ENCODE measurements at places on chromosomes 7 and 10. TPM values are rescaled to one million over a fixed set of nuclear protein-coding genes. Genes with fewer than 3 reads are reported as not detected.
A peak's percentile ranks its signal among the peaks of the same experiment; 100 is the strongest.

The PCLO gene
- polyA plus RNA-seq, result 0.05 TPM

The PDK4 gene
- 0.03 TPM for polyA plus RNA-seq

The GIGYF1 gene
- 10.7 TPM for polyA plus RNA-seq

The SPDYE16 gene
- not detected for polyA plus RNA-seq

The GRID2IP gene
- not detected for polyA plus RNA-seq

The LEP gene
- not detected for polyA plus RNA-seq

The NUDT13 gene
- 1.3 TPM for polyA plus RNA-seq

The ARHGEF5 gene
- polyA plus RNA-seq, result 0.10 TPM

The FAM25A gene
- not detected for polyA plus RNA-seq

The BCAP29 gene
- polyA plus RNA-seq, result 21.1 TPM

The KIAA1549 gene
- polyA plus RNA-seq, result 3.2 TPM

The ARHGAP21 gene
- polyA plus RNA-seq, result 44.9 TPM

The CLDN4 gene
- polyA plus RNA-seq, result 4.4 TPM

The DGKB gene
- polyA plus RNA-seq, result not detected

The UROS gene
- 48.7 TPM for polyA plus RNA-seq

GRCh38 chr10:35611750-35612149 is 6.6 kb downstream of the GJD4 start:
- no peak for DNase-seq
- no peak overlapping the region for H3K4me3 ChIP-seq
- peaks cover 7% of the 10 kb centered on the region for H3K4me1 ChIP-seq
- H3K27me3 ChIP-seq, result peaks cover 31% of the 10 kb centered on the region

- no peaks in the 10 kb centered on the region for H3K27me3 ChIP-seq
- no peaks in the 10 kb centered on the region for H3K36me3 ChIP-seq
- DNase-seq, result no peak
- no peak overlapping the region for H3K4me3 ChIP-seq
- no peaks in the 10 kb centered on the region for H3K4me1 ChIP-seq
Measured at GRCh38 chr10:5442990-5443370, 30.6 kb downstream of the NET1 start.

- H3K36me3 ChIP-seq, result no peaks in the 10 kb centered on the region
- no peak overlapping the region for H3K4me3 ChIP-seq
- H3K4me1 ChIP-seq, result no peaks in the 10 kb centered on the region
- no peak overlapping the region for H3K27ac ChIP-seq
Measured at GRCh38 chr7:141203177-141203576, 129.3 kb downstream of the TMEM178B start.

- no peaks in the 10 kb centered on the region for H3K4me1 ChIP-seq
- peak; percentile 0 for DNase-seq
- H3K27ac ChIP-seq, result no peak overlapping the region
- no peaks in the 10 kb centered on the region for H3K36me3 ChIP-seq
- H3K27me3 ChIP-seq, result no peaks in the 10 kb centered on the region
Measured at GRCh38 chr7:70092314-70093204, 494.3 kb downstream of the AUTS2 start.

DNA sequence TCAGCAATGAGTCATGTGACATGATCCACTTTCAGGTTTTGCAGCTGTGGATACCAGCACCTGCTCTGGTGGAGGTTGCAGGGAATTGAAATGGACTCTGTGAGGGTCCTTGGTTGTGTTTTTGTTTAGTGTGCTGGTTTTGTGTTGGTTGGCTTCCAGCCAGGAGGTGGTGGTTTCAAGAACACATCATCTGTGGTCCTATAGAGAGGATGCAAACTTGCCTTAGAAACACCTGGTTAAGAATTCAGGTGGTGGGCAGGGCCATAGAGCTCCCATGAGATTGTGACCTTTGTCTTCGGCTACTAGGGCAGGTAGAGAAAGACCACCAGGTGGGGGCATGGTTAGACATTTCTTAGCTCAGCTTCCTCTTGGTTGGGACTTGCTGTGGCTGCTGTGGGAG is 59.2 kb upstream of the CYP2C9 start:
- H3K27ac ChIP-seq, result no peak overlapping the region
- no peaks in the 10 kb centered on the region for H3K36me3 ChIP-seq
- no peaks in the 10 kb centered on the region for H3K27me3 ChIP-seq
- H3K4me3 ChIP-seq, result no peak overlapping the region
- no peak for DNase-seq
- H3K4me1 ChIP-seq, result no peaks in the 10 kb centered on the region

GRCh38 chr7:36509962-36510361 is 120.3 kb downstream of the ANLN start:
- no peaks in the 10 kb centered on the region for H3K4me1 ChIP-seq
- no peak overlapping the region for H3K4me3 ChIP-seq
- H3K36me3 ChIP-seq, result no peaks in the 10 kb centered on the region
- no peak for DNase-seq

GRCh38 chr10:97131666-97132065 is 54.1 kb downstream of the SLIT1 start:
- H3K27ac ChIP-seq, result no peak overlapping the region
- no peaks in the 10 kb centered on the region for H3K4me1 ChIP-seq
- no peak overlapping the region for H3K4me3 ChIP-seq
- H3K27me3 ChIP-seq, result peaks cover 35% of the 10 kb centered on the region

GRCh38 chr10:16606421-16606820 is 84.7 kb upstream of the C1QL3 start:
- H3K4me3 ChIP-seq, result no peak overlapping the region
- peak; percentile 56 for DNase-seq
- no peaks in the 10 kb centered on the region for H3K27me3 ChIP-seq
- H3K4me1 ChIP-seq, result no peaks in the 10 kb centered on the region
- H3K36me3 ChIP-seq, result no peaks in the 10 kb centered on the region
- H3K27ac ChIP-seq, result no peak overlapping the region

DNA sequence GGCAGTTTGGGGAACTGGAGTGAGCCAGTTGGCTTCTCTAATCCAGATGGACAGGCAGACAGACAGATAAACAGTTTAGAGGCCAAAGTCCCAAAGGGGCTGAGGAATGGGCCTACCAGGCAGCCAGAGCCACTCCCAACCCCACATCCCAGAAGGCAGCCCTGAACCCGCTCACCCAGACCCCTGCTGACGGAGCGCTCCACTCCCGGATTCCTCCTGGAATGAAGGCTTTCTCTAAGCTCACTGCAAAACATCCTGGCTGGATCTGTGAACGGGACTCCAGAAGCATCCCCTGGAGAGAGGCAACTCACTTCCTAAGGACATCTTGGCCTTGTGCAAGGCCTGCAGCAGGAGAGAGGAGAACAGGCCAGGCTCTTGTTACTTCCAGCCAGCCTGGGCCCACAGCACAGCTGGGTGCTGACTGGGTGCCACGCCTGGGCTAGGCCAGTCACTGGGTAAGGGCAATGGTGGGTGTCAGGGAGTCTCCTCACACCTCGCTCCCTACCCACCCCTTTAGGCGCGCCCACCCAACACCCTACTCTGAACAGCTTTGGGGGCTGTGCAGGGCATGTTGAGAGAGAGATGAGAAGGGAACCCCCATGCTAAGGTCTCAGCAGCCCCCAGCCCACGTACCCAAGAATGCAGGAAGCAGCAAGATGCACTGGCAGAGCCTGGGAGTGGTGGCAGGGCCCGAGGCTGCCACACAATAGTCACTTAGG is 168.6 kb upstream of the ZMIZ1 start:
- H3K27ac ChIP-seq, result no peak overlapping the region
- H3K4me3 ChIP-seq, result no peak overlapping the region
- no peak for DNase-seq
- H3K36me3 ChIP-seq, result no peaks in the 10 kb centered on the region

DNA sequence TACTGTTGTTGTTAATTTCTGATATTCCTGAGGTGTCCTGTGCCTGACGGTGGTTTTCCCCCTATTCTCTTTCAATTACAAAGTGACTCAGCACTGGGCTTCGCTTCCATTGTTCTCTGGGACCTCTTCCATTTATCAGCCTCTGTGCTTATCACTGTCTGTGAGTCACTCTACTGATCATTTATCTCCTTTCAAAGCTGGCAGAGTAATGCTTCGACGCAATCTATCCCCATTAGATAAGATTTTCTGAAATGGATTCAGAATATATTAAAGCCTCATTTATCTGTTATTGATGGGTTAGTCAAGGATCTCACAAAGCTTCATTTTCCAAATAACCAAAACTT is 679.2 kb downstream of the SDK1 start:
- no peak for DNase-seq
- no peak overlapping the region for H3K4me3 ChIP-seq
- H3K36me3 ChIP-seq, result no peaks in the 10 kb centered on the region
- no peaks in the 10 kb centered on the region for H3K4me1 ChIP-seq
- H3K27ac ChIP-seq, result no peak overlapping the region
- H3K27me3 ChIP-seq, result no peaks in the 10 kb centered on the region

- no peak overlapping the region for H3K27ac ChIP-seq
- no peak for DNase-seq
- no peaks in the 10 kb centered on the region for H3K36me3 ChIP-seq
- H3K4me3 ChIP-seq, result no peak overlapping the region
- H3K4me1 ChIP-seq, result no peaks in the 10 kb centered on the region
- peaks cover 10% of the 10 kb centered on the region for H3K27me3 ChIP-seq
Measured at GRCh38 chr10:49330127-49330665, 31.2 kb downstream of the C10orf71 start.

DNA sequence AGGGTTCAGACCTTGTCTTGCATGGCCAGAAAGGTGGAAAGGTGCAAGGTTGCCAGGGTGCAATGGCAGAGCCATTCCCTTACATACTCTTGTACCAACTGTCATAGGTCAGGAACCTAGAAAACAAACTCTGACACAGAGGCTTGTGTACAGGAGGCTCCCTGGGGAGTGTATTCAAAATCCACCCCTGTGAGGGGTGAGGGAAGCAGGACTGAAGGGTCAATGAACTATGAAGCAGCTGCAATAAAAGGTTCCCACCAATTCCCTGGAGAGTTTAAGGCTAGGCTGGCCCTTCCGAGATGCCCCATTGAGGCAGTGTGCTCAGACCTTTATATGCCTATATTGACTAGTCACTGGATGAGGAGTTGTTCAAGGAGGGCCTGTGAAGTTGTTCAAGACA is 13.9 kb upstream of the CUZD1 start:
- H3K4me1 ChIP-seq, result peaks cover 30% of the 10 kb centered on the region
- no peaks in the 10 kb centered on the region for H3K36me3 ChIP-seq
- H3K27ac ChIP-seq, result no peak overlapping the region
- no peak overlapping the region for H3K4me3 ChIP-seq
- no peaks in the 10 kb centered on the region for H3K27me3 ChIP-seq

- peaks cover 7% of the 10 kb centered on the region for H3K4me1 ChIP-seq
- H3K27ac ChIP-seq, result peak overlapping the region; percentile 32
- no peaks in the 10 kb centered on the region for H3K27me3 ChIP-seq
- H3K4me3 ChIP-seq, result no peak overlapping the region
- no peak for DNase-seq
- H3K36me3 ChIP-seq, result peaks cover 1% of the 10 kb centered on the region
Measured at GRCh38 chr7:7798510-7798909, 80.1 kb upstream of the RPA3 start.

DNA sequence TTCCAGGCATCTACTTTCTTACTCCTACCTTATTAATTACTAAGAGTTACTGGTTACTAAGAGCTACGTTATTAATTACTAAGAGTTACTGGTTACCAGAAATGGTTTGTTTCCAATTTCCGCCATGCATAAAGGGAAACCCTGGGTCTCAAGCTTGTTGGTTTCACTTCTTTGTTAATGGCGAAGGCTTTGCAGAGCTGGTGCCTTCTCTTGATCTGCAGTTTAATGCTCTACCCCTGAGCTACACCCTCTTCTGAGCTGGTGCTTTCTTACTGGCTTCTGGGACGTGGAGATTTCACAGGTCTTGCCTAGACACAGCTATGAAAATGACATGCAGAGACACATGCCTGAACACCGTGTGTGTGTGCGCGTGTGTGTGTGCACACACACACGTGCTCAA is 560 bp downstream of the CPA4 start:
- H3K27ac ChIP-seq, result peak overlapping the region; percentile 53
- no peaks in the 10 kb centered on the region for H3K36me3 ChIP-seq
- H3K27me3 ChIP-seq, result no peaks in the 10 kb centered on the region
- H3K4me1 ChIP-seq, result peaks cover 14% of the 10 kb centered on the region
- H3K4me3 ChIP-seq, result no peak overlapping the region
- DNase-seq, result no peak

- H3K4me3 ChIP-seq, result no peak overlapping the region
- no peak for DNase-seq
- H3K36me3 ChIP-seq, result no peaks in the 10 kb centered on the region
- H3K4me1 ChIP-seq, result no peaks in the 10 kb centered on the region
Measured at GRCh38 chr10:42963312-42963711, 113.6 kb upstream of the RET start.

GRCh38 chr10:178208-178607 is 43.0 kb downstream of the ZMYND11 start:
- H3K27ac ChIP-seq, result no peak overlapping the region
- no peaks in the 10 kb centered on the region for H3K27me3 ChIP-seq
- peaks cover 4% of the 10 kb centered on the region for H3K4me1 ChIP-seq
- peaks cover 3% of the 10 kb centered on the region for H3K36me3 ChIP-seq

- H3K36me3 ChIP-seq, result peaks cover 14% of the 10 kb centered on the region
- peak overlapping the region; percentile 4 for H3K27ac ChIP-seq
- peaks cover 35% of the 10 kb centered on the region for H3K4me1 ChIP-seq
- DNase-seq, result no peak
- peak overlapping the region; percentile 71 for H3K4me3 ChIP-seq
Measured at GRCh38 chr10:119653916-119654315, 2.7 kb downstream of the BAG3 start.

- H3K4me3 ChIP-seq, result no peak overlapping the region
- no peaks in the 10 kb centered on the region for H3K4me1 ChIP-seq
- H3K27ac ChIP-seq, result no peak overlapping the region
Measured at GRCh38 chr10:58372607-58373441, 12.4 kb upstream of the TFAM start.

DNA sequence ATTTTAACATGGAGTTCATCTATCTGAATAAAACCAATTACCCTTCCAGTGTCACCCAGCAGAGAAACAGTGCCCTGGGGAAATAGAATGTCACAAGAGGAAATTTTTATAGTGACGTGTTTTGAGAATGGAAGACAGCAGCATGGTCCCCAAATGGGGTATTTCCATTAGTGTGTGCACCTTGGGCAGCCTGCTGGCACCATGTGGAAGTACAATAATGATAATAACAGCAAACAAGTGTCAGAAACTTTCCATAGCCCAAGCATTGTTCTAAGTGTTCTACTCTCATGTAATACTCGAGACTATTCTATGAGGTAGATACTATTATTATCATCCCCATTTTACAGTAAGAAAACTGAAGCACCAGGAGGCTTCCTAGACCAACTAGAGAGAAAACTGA is 2.2 kb upstream of the PDE1C start:
- H3K36me3 ChIP-seq, result no peaks in the 10 kb centered on the region
- no peak overlapping the region for H3K4me3 ChIP-seq
- no peak overlapping the region for H3K27ac ChIP-seq
- no peak for DNase-seq
- H3K4me1 ChIP-seq, result peaks cover 7% of the 10 kb centered on the region

GRCh38 chr7:117766913-117767312 is 106.3 kb downstream of the CTTNBP2 start:
- no peaks in the 10 kb centered on the region for H3K27me3 ChIP-seq
- peaks cover 2% of the 10 kb centered on the region for H3K4me1 ChIP-seq
- no peak for DNase-seq
- H3K4me3 ChIP-seq, result no peak overlapping the region

DNA sequence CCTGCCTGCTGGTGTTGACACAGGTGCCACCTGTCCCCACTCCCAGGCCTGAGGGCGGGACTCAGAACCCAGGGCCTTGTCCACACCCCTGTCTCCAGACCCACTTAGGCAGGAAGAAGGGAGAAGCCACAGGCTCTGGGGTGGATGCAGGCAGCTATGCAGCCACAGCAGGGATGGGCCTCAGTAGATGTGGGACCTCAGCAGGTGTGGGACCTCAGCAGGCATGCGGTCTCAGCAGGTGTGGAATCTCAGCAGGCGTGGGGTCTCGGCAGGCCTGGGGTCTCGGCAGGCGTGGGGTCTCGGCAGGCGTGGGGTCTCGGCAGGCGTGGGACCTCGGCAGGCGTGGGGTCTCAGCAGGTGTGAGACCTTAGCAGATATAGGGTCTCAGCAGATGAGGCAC is 118.0 kb upstream of the PITRM1 start:
- no peak for DNase-seq
- peaks cover 2% of the 10 kb centered on the region for H3K4me1 ChIP-seq
- 0 out of 2 replicates have a peak, but pooled peaks cover 2% of the 10 kb centered on the region for H3K27me3 ChIP-seq
- no peaks in the 10 kb centered on the region for H3K36me3 ChIP-seq
- no peak overlapping the region for H3K4me3 ChIP-seq
- H3K27ac ChIP-seq, result no peak overlapping the region

Data from IMR-90 (cell line).